ENCODE measurements at places on chromosomes 3 and 15.

GRCh38 chr3:82294609-82295008 is 533.2 kb upstream of the GBE1 start:
- H3K4me1 ChIP-seq, result no peaks in the 10 kb centered on the region
- H3K27ac ChIP-seq, result no peak overlapping the region
- H3K4me3 ChIP-seq, result no peak overlapping the region
- no peak for DNase-seq
- no peaks in the 10 kb centered on the region for H3K36me3 ChIP-seq

- DNase-seq, result no peak
- no peak overlapping the region for H3K4me3 ChIP-seq
- no peaks in the 10 kb centered on the region for H3K4me1 ChIP-seq
- no peak overlapping the region for H3K27ac ChIP-seq
- H3K36me3 ChIP-seq, result no peaks in the 10 kb centered on the region
- H3K27me3 ChIP-seq, result peaks cover 31% of the 10 kb centered on the region
These were observed 2.0 kb upstream of the IL16 start for GRCh38 chr15:81194723-81195122.

DNA sequence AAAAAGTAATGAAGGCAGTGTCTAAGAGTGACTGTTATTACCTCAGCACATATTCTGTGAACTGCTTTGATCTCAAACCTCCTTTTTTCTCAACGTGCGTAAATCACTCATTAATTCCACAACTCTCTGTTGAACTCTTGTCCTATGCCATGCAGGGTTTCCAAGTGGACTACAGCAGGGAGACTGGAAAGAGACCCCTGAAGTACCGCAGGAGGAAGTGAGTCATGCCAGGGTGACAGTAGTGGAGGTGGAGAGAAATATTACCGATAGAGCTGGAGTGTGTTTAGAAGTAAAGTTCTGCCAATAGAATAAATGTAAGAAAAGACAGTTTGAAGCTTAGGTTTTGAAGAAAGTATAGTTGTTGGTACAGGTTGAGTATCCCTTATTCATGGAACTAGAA is 908.9 kb downstream of the ROBO1 start:
- H3K27me3 ChIP-seq, result no peaks in the 10 kb centered on the region
- no peak for DNase-seq
- H3K27ac ChIP-seq, result no peak overlapping the region
- H3K36me3 ChIP-seq, result no peaks in the 10 kb centered on the region

DNA sequence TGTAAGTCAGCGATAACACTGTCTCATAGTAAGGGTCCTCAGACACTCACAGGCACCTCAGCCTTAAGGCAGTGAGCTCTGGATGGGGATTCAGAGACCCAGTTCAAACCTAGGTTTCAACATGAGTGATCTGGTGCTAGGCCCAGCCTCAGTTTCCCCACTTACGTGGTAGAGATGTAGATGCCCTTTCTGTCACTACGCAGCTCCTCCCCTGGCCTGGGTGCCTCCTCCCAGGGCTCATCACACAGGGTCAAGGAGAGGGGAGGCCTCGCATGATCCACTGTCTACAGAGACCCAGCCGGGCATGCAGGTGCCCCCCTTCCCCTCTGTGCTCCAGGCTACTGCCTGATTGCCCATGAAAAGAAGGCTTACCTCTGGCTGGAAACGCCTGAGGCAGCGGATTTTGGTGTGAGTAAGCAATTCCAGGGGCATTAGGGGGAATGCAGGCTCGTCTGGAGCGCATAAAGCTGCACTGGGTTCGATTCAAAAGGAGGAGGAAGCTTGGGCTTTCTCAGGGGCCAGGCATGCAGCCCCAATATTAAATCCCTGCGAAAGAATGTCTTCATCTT is 69.8 kb upstream of the ANKRD34C start:
- no peaks in the 10 kb centered on the region for H3K4me1 ChIP-seq
- H3K4me3 ChIP-seq, result no peak overlapping the region
- H3K27me3 ChIP-seq, result peaks cover 39% of the 10 kb centered on the region
- H3K27ac ChIP-seq, result no peak overlapping the region

GRCh38 chr3:46091046-46091445 is 63.8 kb upstream of the XCR1 start:
- no peak for DNase-seq
- no peaks in the 10 kb centered on the region for H3K36me3 ChIP-seq
- H3K4me3 ChIP-seq, result no peak overlapping the region

GRCh38 chr15:67185621-67186225 is 68.7 kb downstream of the AAGAB start:
- no peak overlapping the region for H3K4me3 ChIP-seq
- no peak overlapping the region for H3K27ac ChIP-seq
- no peaks in the 10 kb centered on the region for H3K27me3 ChIP-seq
- peaks cover 13% of the 10 kb centered on the region for H3K4me1 ChIP-seq
- no peak for DNase-seq

DNA sequence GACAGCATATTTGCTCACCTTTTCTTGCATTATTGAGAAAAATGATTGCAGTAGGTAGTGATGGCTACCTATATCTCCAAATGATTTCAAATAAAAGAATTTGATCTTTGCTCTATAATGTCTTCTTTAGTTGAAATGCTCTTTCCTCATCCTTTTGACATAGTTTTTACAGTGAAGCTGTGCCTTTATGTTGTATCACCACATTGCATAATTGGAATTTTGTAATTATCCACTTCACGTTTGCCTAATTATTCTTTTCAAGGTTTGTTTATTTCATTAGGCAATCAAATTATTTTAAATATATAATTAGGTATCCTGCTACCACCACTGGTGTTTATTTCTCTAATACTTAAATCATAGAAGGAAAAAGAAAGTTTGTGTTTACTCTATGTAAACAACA is 21.3 kb upstream of the P2RY13 start:
- DNase-seq, result no peak
- H3K4me1 ChIP-seq, result no peaks in the 10 kb centered on the region
- H3K27me3 ChIP-seq, result no peaks in the 10 kb centered on the region
- H3K27ac ChIP-seq, result no peak overlapping the region
- H3K4me3 ChIP-seq, result no peak overlapping the region
- no peaks in the 10 kb centered on the region for H3K36me3 ChIP-seq

DNA sequence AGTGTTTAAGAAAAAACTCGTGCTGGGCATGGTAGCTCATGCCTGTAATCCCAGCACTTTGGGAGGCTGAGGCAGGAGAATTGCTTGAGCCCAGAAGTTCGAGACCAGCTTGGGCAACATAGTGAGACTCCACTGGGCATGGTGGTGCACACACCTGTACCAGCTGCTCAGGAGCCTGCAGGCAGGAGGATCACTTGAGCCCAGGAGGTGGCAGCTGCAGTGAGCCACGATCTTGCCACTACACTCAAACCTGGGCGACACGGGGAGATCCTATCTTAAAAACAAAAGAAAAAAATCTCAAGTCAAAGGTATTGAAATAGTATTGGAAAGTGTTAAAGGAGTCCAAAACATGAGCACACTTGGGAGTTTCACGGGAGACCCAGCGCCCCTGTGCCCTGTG is 14.0 kb downstream of the KLF13 start:
- H3K27ac ChIP-seq, result peak overlapping the region; percentile 99
- peaks cover 7% of the 10 kb centered on the region for H3K36me3 ChIP-seq
- DNase-seq, result no peak
- peaks cover 100% of the 10 kb centered on the region for H3K4me1 ChIP-seq
- H3K27me3 ChIP-seq, result no peaks in the 10 kb centered on the region
- no peak overlapping the region for H3K4me3 ChIP-seq

DNA sequence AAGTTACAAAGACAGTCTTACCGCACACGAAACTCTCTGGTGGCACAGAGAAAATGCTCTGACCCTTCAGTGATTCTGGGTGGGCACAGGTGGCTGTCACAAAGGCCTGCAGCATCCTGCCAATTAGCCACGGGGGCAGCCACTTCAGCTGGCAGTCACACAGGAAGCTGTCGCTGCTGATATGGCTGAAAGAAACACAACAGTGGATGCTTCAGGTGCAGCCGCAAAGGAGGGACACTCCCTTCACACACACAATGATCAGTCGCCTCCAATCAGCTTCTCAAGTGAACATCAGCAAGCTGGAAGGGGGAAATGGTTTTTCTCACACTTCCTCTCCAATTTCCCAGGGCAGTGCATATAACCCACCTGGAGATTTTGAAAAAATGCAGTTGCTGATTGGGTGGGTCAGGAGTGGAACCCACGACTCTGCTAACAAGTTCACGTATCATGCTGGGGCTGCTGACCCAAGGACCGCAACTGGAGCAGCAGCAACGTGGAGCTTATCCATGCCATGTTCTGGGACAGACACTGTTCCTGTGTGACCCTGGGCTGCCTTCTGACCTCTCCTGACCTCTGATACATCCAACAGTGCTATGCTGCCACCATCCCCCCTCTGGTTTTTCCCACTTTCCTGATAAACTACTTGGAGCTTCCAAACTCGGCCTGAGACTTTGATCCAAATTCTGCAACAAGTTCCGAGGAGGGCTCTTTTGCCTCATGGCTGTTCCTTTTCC is 106.6 kb downstream of the LRIG1 start:
- H3K27me3 ChIP-seq, result no peaks in the 10 kb centered on the region
- DNase-seq, result peak; percentile 56
- peak overlapping the region; percentile 55 for H3K27ac ChIP-seq
- H3K36me3 ChIP-seq, result peaks cover 33% of the 10 kb centered on the region
- peak overlapping the region; percentile 26 for H3K4me3 ChIP-seq

GRCh38 chr3:97932387-97932801 is 39.8 kb downstream of the RIOX2 start:
- no peak for DNase-seq
- H3K4me1 ChIP-seq, result no peaks in the 10 kb centered on the region
- no peak overlapping the region for H3K4me3 ChIP-seq
- no peak overlapping the region for H3K27ac ChIP-seq

- H3K4me1 ChIP-seq, result no peaks in the 10 kb centered on the region
- no peak overlapping the region for H3K4me3 ChIP-seq
- H3K27ac ChIP-seq, result no peak overlapping the region
- no peaks in the 10 kb centered on the region for H3K36me3 ChIP-seq
These were observed 87.8 kb downstream of the IGF2BP2 start for GRCh38 chr3:185737020-185737419.

- peaks cover 46% of the 10 kb centered on the region for H3K27me3 ChIP-seq
- H3K4me1 ChIP-seq, result no peaks in the 10 kb centered on the region
- H3K36me3 ChIP-seq, result no peaks in the 10 kb centered on the region
- H3K27ac ChIP-seq, result no peak within 1 kb of the TSS
These were observed at the start of gene RAB6B for GRCh38 chr3:133895208-133896001. RAB6B (minus strand) TSS chr3:133895882; CDS start chr3:133895466, 416 bp downstream.

DNA sequence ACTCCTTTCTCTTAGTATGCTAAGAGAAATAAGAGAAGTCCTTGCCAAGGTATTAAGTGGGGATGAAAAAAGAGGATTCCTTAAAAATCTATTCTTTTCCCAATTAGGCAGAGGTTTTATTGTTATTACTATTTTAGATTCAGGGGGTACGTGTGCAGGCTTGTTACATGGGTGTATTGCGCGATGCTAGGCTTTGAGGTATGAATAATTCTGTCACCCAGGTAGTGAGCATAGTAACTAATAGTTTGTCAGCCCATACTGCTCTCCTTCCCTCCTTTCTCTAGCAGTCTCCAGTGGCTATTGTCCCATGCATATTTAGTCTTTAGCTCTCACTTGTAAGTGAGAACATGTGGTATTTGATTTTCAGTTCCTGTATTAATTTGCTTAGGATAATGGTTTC is 83.9 kb downstream of the LEKR1 start:
- H3K27ac ChIP-seq, result no peak overlapping the region
- DNase-seq, result no peak
- H3K27me3 ChIP-seq, result no peaks in the 10 kb centered on the region
- no peaks in the 10 kb centered on the region for H3K4me1 ChIP-seq

DNA sequence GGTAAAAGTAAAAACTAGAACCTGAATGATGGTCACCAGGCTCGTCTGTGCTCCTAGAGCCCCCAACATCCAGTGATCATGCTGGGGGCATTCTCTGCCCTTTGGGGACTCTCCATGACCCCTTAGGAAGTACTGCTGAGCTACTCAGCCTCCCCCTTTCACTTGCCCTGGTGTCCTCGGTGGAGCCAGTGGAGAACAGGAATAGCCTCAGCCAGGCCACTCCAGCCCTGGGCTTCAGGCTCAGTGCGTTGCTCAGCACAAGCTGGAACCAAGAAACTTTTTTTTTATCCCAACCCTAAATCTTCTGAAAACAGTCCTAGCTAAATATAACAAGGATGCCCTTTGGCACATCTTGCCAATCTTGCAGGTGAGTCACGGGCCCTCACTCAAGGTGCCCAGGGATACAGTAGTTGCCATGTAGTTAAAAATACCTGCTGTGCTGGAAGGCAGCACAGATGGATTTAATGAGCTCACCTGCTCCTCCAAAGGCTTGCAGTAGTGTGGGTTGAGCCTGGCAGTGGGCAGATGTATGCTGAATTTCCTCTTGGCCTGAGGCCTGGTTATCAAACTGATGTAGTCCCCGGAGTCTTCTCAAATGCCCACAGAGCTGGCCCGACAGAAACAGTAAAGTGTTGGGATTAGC is 46.9 kb upstream of the TMEM158 start:
- no peaks in the 10 kb centered on the region for H3K27me3 ChIP-seq
- H3K27ac ChIP-seq, result no peak overlapping the region
- H3K4me1 ChIP-seq, result no peaks in the 10 kb centered on the region
- no peak for DNase-seq

DNA sequence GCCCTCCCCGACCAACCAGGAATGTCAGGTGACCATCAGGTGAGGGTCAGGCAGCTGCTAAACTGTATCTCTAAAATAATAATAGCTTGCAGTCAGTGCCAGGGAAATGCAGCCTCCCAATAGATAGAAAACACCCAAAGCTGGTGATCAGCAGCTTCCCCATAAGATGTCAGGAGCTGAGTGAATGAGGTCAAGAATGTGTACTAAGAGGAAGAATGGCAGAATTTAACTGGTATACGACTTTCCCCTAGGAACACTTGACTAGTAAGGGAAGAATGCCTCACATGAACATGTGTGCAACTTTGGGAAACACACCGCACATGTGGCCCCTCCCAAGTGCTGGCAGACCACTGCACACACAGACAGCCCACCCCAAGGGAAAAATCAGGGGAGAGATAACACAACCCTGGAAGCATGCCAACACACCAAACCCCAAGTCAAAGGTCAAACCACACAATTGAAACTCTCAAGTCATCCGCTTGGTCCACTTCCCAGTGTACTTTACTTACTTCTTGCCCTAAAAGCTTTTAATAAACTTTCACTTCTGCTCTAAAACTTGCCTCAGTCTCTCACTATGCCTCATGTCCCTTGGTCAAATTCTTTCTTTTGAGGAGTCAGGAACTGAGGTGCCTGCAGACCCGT is 806.5 kb downstream of the OTOL1 start:
- no peaks in the 10 kb centered on the region for H3K4me1 ChIP-seq
- H3K27ac ChIP-seq, result no peak overlapping the region
- no peaks in the 10 kb centered on the region for H3K36me3 ChIP-seq
- no peak for DNase-seq

- peaks cover 9% of the 10 kb centered on the region for H3K4me1 ChIP-seq
- H3K27me3 ChIP-seq, result no peaks in the 10 kb centered on the region
- no peaks in the 10 kb centered on the region for H3K36me3 ChIP-seq
- no peak for DNase-seq
These were observed 476.8 kb downstream of the SHQ1 start for GRCh38 chr3:72371431-72371830.

GRCh38 chr15:74742422-74742821 is 6.2 kb upstream of the CYP1A2 start:
- no peaks in the 10 kb centered on the region for H3K4me1 ChIP-seq
- no peaks in the 10 kb centered on the region for H3K36me3 ChIP-seq
- H3K27ac ChIP-seq, result no peak overlapping the region
- H3K4me3 ChIP-seq, result no peak overlapping the region

- H3K4me1 ChIP-seq, result peaks cover 6% of the 10 kb centered on the region
- no peaks in the 10 kb centered on the region for H3K36me3 ChIP-seq
- H3K27ac ChIP-seq, result no peak overlapping the region
- H3K27me3 ChIP-seq, result no peaks in the 10 kb centered on the region
- DNase-seq, result no peak
These were observed 15.0 kb downstream of the CEP70 start for GRCh38 chr3:138578961-138579574.

- peaks cover 11% of the 10 kb centered on the region for H3K4me1 ChIP-seq
- H3K4me3 ChIP-seq, result no peak overlapping the region
- no peaks in the 10 kb centered on the region for H3K27me3 ChIP-seq
- H3K27ac ChIP-seq, result no peak overlapping the region
These were observed 738.3 kb upstream of the CFAP20DC start for GRCh38 chr3:59788133-59788532.

Measured in T-cell (primary cell).